Activated T-cell treated with anti-CD3 and anti-CD28 coated beads for 24 hours (primary cell): ENCODE measurements at places on chromosomes 12 and 14.
A peak's percentile ranks its signal among the peaks of the same experiment; 100 is the strongest.

DNA sequence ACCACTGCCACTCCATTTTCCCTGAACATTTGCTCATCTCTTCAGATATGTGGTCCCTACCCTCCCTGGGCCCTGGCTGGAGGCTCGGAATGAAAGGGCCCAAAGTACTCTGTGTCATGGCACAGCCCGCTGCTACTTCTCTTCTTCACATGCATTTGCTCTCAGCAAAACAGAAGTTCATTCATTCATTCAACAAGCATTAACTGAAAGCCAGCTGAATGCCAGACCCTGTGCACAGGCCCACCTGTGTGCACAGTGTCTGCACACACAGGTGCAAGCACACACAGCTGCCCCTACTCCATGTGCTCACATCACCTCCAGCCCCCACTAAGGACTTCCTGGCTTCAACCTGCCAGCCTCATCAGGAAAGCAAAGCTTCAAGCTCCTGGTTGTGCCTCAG, 7.8 kb downstream of the WNT1 start:
- DNase-seq: no peak

DNA sequence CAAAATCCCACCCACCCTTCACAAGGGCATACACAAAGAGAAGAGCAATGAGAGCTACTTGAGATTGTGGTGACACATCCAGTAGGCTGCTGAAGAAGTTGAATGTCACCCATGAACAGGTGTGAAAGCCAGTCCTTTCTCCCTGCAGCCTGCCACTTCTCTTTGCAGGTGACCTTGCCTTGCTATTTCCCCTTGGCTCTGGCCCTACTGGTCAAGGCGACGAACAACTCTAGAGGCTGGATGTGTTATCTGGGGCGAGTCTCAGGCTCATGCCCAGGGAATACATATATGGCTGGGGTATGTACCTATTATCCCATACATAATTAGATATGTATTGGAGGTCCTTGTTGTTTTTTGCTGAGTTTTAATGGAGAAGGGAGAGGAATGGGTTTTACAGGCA, 70.2 kb upstream of the EGLN3 start:
- no peak for DNase-seq

GRCh38 chr14:73220634-73221033, 16.7 kb upstream of the PAPLN start:
- no peak for DNase-seq

GRCh38 chr12:106078358-106079010, 60.3 kb downstream of the NUAK1 start:
- no peak for DNase-seq

DNA sequence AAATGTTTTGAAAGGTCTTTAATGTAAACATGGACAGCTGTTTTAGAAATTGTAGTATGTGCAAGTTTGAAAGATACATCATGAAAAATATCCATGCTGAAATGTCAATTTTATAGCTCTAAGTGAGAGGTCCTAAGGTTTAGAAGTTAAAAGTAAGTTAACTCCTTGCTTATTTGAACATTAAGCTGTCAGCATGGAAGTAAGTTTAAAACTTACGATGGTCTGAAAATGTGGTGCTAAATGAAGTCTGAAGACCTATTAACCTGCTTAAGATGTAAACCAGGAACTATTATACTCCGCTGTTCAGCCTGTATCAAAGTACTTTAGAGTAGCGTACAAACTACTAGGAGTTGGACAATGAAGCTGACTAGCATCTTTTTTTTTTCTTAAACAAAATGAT, 1082.4 kb downstream of the TMTC2 start:
- DNase-seq: no peak

DNA sequence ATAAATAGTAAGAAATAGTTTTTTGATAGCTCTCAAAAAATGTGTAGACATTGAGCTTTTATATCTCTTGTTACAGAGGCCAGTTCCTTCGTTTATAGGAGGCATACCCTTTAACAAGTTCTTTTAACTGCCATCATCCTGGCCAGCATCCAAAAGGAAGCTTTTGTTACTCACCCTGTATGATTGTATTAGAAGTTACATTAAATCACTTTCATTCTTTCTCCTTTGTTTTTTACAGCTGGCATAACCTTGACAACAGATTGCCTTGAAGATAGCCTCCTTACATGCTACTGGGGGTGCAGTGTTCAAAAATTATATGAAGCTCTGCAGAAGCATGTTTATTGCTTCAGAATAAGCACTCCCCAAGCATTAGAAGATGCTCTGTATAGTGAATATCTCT, 20.1 kb downstream of the CGRRF1 start:
- DNase-seq: no peak

DNA sequence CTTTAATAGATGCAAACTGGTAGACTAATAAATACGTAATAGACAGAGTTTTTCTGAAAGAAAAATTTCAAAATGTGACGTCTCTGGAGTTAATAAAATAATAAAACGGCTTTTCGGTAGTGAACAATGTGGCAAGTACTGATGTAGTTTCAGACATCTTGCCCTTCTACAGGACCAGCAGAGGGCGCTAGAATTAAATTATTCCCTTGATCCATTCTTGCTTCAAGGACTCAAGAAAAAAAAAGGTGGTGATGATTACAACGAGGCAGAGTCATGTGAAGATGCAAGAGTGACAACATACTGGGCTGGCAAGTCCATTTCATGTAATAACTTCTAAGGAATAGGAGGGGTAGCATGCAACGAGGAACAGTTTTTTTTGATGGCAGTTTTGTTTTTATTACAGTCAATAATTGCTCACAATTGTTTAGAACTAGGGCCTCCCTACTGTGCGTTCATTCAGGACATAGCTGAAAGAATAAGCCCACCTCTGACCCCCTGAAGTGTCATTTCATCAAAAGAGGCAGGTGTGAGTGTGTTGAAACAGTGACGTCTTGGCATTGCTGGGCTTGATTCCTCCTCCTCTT, 101.0 kb upstream of the GZMB start:
- no peak for DNase-seq

- no peak for DNase-seq
These were observed 2.3 kb downstream of the CLEC2B start for GRCh38 chr12:9866860-9867269.

GRCh38 chr12:92446083-92446460, 256.7 kb upstream of the PLEKHG7 start:
- no peak for DNase-seq

DNA sequence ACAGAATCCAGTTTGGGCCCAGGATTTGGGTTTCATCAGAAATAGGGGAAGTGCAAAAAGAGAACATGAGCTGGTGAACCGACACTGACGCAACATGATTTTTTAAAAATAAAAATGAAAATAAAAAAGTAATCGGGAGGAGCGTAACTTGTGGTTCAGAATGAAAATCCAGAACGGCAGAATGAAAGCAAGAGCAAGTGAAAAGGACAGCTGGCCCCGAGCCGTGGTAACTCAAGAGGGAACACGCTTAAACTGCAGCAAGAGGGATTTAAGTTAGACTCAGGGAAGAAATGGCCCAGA, 1.6 kb downstream of the SLC6A12 start:
- DNase-seq: no peak

- no peak for DNase-seq
These were observed 144.0 kb downstream of the HELB start for GRCh38 chr12:66446276-66446675.

GRCh38 chr14:21257394-21257909, 11.8 kb downstream of the HNRNPC start:
- no peak for DNase-seq

DNA sequence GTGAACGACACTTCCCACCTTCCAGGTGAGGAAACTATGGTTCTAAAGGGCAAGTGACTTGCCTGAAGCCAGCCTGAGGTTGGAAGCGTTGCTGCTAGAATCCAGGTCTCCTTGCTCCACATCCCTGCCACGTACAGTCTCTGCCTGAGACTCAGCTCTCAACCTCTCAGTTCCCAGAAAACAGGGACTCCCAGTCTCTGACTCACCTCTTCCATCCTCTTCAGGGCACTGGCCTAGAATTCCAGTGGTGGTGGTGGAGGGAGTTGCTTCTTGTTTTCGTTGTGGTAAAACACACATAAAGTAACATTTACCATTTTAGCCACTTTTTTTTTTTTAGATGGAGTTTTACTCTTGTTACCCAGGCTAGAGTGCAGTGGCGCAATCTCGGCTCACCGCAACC, 7.3 kb downstream of the GPR68 start:
- no peak for DNase-seq

- DNase-seq: no peak
These were observed 5.2 kb downstream of the AVIL start for GRCh38 chr12:57813111-57813970.

GRCh38 chr12:96906849-96907670, at the start of gene NEDD1:
Gene NEDD1, plus strand, starts transcription at chr12:96907257. Its CDS starts 2,503 bp downstream, at chr12:96909760.
- peak; percentile 78 for DNase-seq

DNA sequence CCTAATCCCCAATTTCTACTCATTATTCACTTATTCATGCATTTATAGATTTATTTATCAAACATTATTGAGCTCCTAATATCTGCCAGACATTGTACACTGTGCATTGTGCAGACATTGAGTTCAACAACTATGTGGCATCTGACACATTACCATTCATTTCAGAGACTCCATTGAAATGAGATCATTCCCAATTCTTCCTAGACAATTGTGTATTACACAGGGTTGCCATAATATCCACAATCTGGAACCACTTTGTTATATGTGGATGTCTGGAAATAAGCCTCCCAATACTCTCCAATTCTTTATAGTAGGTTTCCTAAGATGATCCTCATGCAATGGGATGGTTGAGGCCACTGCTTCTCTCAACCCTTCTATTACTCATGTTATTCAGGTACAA, 165.0 kb downstream of the OTOGL start:
- DNase-seq: no peak
